ENCODE measurements at places on chromosomes 5 and 9.

- no peak for DNase-seq
Measured at GRCh38 chr5:163642904-163643303, 137.5 kb downstream of the MAT2B start.

- DNase-seq = no peak
Measured at GRCh38 chr9:137367506-137368430, 55.2 kb downstream of the EXD3 start.

- no peak for DNase-seq
Measured at GRCh38 chr9:82588301-82589180, 474.4 kb downstream of the RASEF start.

DNA sequence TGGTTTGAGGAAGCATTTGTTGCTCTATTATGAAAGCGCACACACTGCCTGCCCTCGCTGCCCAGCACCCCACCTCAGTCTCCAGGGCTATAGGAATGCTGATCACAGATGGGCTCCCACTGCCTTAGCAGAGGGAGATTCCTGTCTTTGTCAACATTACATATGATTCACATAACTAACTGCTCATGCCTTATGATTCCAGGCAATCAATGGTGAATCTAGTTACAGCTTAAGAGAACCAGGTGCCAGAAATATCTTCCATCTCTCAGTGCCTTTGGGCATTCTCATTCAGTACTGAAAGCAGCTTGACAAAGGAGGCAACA is 458.9 kb upstream of the C9orf72 start:
- no peak for DNase-seq

DNA sequence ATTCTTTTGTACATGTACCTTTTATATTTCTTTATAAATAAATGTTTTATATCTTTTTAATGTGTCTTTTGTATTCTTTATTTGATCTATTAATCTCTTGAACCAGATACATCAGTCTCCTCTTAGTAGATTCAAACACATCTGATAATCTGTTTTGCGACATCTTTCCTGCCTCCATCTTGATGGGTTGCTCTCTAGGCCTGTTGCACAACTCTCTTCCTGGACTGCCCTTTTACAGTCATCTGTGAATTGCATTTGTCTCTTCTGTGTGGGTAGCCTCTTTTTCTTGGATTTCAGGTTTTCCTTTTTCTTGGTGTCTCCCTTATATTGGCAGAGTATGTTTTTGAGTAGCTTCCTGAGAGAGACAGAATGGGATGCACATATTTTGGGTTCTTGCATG is 6.2 kb downstream of the ZFYVE16 start:
- DNase-seq = no peak
